ENCODE measurements at places on chromosomes 11 and 22. TPM values are rescaled to one million over a fixed set of nuclear protein-coding genes. Genes with fewer than 3 reads are reported as not detected.

- DNase-seq, result no peak
Observed at GRCh38 chr22:26570864-26571525, 18.9 kb downstream of the TPST2 start.

GRCh38 chr11:74320538-74320937, 9.1 kb upstream of the P4HA3 start:
- DNase-seq, result no peak

- DNase-seq, result no peak
Observed at GRCh38 chr11:98734686-98735085, 286.1 kb upstream of the CNTN5 start.

GRCh38 chr11:134155946-134156865, 67.6 kb downstream of the NCAPD3 start:
- no peak for DNase-seq

The SYT7 gene
- 0.88 TPM for polyA plus RNA-seq

The RNASEH2C gene
- 113 TPM for polyA plus RNA-seq

The DEUP1 gene
- polyA plus RNA-seq, result not detected

Measured in aorta (tissue), 5 donors.